ENCODE measurements at places on chromosomes 5 and 9.

DNA sequence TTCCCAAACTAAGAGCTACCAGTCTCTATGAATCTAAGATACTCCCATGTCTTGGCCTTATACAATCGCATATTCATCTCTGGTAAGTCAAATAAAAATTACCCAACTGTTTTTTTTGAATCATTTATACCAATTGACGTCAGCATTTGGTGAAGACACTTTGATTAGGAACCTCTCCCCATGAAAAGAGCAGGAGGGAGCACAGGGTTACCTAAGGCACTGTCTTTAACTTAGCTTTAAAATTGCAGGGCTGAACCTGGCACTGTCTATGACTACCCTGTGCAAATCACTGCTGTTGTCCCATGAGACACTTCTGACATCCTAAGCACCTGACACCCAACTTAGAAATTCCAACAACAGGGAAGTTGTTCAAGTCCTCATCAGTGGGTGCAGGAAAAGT lies 586.4 kb downstream of the MAT2B start:
- DNase-seq, result no peak

- DNase-seq, result no peak
Measured at GRCh38 chr5:123398058-123398733, 25.0 kb downstream of the CEP120 start.

DNA sequence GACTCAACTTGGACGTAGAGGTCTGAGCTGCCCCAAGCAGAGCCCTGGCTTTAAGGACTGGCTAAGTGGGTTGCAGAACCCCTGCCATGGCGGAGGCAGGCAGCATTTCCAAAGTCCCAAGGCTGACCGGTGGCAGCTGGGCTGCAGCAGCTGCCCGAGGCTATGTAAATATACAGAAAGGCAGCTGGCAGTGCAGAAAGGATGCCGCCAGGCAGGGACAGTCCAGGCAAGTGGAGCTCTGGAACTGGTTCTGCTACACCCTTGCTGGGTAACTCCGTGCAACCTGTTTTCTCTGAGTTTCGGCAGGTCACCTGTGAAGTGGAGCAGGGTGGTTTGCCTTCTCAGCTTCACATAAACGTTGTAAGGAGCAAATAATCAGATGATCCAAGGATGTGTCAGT lies 46.0 kb downstream of the SHB start:
- DNase-seq, result no peak

DNA sequence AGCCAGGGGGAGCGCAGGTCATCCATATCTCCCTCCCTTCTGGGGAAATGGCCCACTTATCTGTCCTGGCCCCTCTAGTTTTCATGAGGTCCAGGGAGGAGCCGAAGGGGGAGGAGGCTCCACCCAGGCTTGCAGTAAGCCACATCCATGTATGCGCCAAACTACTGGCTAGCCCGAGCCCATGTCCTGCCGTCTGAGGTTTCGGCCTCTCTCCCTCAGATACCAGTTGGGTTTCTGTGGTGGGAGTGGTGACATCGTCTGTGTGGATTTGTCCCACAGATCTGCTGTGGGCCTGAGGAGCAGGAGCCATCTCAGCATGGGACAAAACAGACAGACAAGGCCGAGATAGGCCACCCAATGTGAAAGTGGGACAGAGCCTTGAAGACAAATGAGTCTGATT lies 78.3 kb upstream of the ORM1 start:
- no peak for DNase-seq

- no peak for DNase-seq
Measured at GRCh38 chr5:10842823-10843222, 81.8 kb upstream of the DAP start.

- DNase-seq, result no peak
Measured at GRCh38 chr5:173247510-173247909, 12.5 kb upstream of the NKX2-5 start.
